ENCODE measurements at places on chromosomes 1 and 21.

DNA sequence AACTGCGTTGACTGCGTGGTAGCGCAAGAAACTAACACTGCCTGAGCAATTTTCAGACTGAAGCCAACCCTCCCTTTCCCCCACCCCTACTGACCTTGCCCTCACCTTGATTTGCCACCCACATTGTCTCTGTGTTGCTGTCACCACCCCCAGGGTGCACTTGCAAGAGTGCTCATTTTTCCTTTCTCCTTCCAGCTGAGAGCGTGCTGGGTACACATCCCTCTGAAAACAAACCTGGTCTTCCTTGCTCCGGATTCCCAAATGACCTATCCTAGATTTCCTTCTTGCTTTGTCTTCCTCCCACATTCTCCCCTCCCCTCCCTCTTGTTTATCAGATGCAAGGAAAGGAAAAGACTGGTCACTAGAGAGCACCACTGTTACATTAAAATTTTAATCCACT, 24.2 kb downstream of the MPZ start:
- H3K4me1 ChIP-seq: peaks cover 19% of the 10 kb centered on the region
- H3K36me3 ChIP-seq: peaks cover 8% of the 10 kb centered on the region
- H3K4me3 ChIP-seq: no peak overlapping the region
- DNase-seq: no peak

DNA sequence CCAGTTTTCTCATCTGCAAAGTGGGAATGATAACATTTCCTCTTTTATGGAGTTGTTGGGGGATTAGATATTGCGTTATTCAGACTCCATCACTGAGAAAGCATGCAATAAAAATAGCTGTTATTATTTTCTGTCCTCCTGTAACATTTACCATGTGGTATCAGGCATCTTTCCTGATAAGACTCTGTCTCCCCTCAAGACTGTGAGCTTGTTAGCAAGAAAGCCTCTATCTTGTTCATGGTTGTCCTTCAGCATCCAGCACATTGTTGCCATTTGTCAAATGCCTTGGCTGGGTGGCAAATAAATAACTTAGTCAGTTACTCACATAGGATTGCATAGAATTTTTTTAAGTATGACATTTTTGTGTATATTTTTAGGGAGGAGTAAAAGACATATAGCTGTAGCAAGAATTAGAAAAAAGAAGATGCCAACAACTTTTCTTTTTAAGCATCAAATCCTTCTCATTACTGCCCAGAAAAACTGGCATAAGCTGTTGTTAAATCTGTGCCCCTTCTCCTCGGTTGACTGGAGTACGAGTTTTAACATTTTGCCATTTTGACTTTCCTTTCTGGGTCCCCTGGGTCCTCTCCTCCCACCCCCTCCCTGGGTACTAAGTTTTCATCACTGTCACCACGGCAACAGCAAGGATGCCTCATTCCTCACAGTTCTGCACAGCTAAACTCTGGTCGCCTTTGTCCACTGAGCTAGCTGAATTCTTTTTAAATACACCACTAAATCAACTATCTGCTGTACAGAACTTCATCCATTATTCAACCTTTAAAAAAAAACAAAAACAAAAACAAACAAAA, 1.0 kb upstream of the JAM2 start:
- H3K27ac ChIP-seq: no peak overlapping the region
- peaks cover 36% of the 10 kb centered on the region for H3K27me3 ChIP-seq
- H3K36me3 ChIP-seq: no peaks in the 10 kb centered on the region

DNA sequence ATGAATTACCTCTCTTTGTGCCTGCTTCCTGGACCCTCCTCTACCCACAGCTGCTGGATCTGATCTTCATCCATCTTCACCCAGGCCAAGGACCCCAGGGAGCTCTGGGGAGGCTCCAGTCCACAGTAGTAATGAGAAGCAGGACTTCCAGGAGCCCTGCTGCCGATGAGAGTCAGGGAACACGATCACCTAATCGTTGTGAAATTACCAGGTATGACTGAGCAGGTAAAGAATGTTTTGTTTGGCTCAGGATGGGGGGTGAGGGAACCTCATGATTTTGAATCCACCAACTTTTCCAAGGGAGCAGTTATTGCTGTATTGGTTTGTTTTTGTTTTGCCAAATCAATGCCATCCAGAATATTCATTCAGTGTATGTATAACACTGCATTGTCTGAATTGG, 454.0 kb downstream of the PLPP3 start:
- peaks cover 4% of the 10 kb centered on the region for H3K27me3 ChIP-seq
- no peak for DNase-seq
- no peak overlapping the region for H3K27ac ChIP-seq
- H3K4me3 ChIP-seq: no peak overlapping the region
- peaks cover 9% of the 10 kb centered on the region for H3K36me3 ChIP-seq
- peaks cover 9% of the 10 kb centered on the region for H3K4me1 ChIP-seq

- H3K36me3 ChIP-seq: peaks cover 4% of the 10 kb centered on the region
- DNase-seq: no peak
- no peak overlapping the region for H3K27ac ChIP-seq
- no peaks in the 10 kb centered on the region for H3K27me3 ChIP-seq
Measured at GRCh38 chr1:76933847-76934815, 66.9 kb downstream of the ST6GALNAC5 start.

DNA sequence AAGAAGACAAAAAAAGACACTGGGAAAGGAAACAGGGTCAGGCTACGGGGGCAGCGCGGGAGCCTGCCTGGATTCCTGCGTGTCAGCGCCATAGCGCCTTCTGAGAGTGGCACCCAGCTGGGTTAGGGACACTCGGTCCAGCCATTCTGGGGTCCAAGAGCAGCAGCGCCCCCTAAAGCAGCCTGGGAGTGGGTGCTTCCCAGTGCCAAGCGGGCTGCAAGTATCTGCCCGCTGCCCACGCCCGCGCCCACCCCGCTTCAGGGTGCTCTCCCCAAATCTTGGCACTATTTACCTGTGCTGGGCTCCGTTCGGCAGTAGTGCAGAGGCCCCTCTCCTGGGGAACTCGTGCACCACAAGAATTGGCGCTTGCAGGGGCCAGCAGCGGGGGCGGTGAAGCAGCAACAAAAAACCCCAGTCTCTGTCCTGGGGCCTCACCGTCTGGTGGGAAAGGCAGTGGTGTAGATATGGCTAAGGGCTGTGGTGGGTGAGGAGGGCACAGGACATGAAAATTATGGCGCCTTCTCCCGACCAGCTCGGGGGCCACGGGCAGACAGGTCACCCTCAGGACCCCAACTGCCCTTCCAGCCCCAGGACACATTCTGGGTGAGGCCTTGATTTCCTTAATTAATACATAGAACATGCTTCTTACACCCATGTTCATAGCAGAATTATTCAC, 24.1 kb upstream of the LBR start:
- peaks cover 31% of the 10 kb centered on the region for H3K4me1 ChIP-seq
- DNase-seq: no peak
- H3K27ac ChIP-seq: no peak overlapping the region

DNA sequence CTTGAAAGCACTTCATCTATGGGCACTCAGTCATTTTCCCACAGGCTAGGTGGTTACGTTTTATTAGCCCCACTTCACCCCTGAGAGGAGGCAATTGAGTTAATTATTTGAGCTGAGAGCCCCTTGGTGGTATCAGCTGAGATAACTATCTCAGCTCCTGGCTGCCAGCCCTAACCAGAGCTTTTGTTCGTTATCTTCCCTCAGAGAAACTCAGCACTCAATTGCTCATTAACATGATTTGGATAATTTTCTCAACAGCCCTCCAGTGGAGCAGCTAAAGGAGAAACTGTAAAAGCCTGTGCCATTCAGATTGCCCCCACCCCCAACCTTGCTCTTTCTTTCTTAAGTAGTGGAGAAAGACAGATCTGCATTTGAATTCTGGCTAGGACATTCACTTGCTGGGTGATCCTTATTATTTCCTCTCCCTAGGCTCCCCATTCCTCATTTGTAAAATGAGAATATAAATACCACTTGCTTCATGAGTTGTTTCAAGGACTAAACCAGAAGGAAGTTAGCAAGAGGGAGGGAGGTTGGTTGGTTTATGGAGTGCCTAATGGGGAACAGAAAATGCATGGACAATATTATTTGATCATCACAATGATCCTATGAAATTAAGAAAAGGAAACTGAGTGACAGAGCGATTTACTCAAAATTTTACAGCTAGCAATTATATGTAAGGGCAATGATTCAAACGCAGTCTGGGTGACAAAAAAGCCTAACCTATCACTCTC, 218.7 kb upstream of the FGGY start:
- DNase-seq: no peak
- no peak overlapping the region for H3K27ac ChIP-seq
- peaks cover 22% of the 10 kb centered on the region for H3K27me3 ChIP-seq
- H3K4me1 ChIP-seq: peaks cover 22% of the 10 kb centered on the region
- H3K36me3 ChIP-seq: no peaks in the 10 kb centered on the region

DNA sequence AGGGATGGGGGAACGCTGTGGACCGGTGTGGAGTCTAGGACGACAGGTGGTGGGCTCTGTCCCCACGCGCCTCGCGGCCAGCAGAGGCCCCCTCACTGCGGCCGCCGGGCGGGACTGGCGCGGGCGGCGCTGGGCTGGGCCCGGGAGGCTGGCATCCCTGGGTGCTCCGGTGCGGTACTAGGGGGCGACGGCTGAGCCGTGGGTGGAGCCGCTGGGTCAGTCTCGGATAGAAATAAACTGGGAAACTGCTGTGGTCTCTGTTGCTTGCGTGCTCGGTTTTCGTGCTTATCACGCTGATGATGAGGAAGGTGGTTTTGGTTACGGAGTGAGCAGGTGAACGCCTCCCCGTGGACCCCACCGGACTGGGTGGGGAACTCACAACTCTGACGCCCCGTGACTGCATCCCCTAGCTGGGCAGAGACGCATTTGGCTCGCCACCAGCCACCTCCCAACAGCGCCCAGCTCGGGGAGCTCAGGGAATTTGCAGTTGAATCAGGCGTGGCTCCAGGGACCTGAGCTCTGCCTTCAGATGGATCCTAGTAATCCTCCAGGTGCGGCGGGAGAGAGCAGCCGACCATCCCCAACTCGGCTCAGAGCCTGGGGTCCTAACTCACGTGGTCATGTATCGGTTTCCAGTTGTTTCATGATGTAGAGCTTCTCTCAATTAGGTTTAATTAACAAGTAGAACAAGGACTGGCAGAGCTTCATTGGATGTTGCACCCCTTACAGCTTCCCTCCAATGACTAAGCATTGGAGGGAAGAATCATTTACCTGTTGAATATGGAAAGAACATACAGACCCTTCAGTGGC, 32.1 kb downstream of the HSD17B7 start:
- H3K4me3 ChIP-seq: peak overlapping the region; percentile 83
- peak; percentile 49 for DNase-seq
- H3K4me1 ChIP-seq: peaks cover 12% of the 10 kb centered on the region

DNA sequence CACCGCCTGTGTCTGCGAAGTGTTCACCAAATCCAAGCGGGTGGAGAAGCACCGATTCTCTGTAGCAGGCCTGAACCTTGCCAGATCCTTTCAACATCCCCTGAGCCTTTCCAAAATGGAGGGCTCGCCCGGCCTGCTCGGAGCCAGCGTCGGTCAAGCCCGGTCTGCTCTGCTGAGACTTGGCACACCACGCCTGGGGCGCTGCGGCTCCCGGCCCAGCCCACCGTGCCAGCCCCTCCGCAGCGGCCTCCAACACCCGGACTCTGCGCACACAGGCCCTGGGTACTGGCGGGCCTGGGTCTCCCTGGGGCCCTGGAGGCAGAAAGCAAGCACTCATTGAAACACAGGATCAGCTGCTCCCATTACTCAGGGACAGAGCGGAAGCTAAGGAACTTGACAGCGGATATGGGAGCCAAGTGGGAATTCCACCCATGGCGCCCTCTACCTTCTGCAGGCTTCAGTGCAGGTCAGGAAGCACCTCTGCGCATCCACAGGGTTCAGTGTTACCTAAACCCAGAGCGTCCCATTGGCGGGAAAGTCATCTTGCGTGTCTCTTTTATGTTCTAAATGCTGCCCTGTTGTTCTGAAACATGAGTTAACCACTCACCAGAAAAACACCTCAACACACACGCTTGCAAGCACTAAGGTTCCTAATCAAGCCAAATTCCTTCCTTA, 159.9 kb downstream of the ZBTB18 start:
- no peaks in the 10 kb centered on the region for H3K4me1 ChIP-seq
- H3K4me3 ChIP-seq: no peak overlapping the region
- H3K27me3 ChIP-seq: peaks cover 6% of the 10 kb centered on the region
- no peak overlapping the region for H3K27ac ChIP-seq
- no peaks in the 10 kb centered on the region for H3K36me3 ChIP-seq
- DNase-seq: peak; percentile 45

DNA sequence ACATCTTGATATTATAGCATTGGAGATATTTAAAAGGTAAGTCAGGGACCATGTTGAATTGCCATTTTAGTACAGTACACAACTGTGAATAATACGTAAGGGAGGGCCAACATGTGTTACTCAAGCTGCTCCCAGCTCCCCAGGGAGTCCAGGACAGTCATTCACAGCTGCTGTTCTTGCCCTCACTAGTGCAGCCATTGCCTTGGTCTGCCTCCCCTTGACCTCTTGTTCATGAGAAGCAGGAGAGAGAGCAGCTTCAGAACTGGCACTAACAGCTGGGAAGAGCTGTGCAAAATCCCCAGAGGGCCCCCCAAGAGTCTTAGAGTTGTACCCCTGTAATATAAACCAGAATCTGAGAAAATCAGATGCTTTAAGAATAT, 16.4 kb downstream of the TCEANC2 start:
- no peak overlapping the region for H3K27ac ChIP-seq
- no peak for DNase-seq
- no peak overlapping the region for H3K4me3 ChIP-seq
- peaks cover 16% of the 10 kb centered on the region for H3K36me3 ChIP-seq

- H3K27me3 ChIP-seq: no peaks in the 10 kb centered on the region
- H3K4me1 ChIP-seq: no peaks in the 10 kb centered on the region
- no peak overlapping the region for H3K4me3 ChIP-seq
- no peak for DNase-seq
- H3K36me3 ChIP-seq: no peaks in the 10 kb centered on the region
Measured at GRCh38 chr1:77447669-77448068, 165.8 kb downstream of the AK5 start.

- peak overlapping the region; percentile 90 for H3K4me3 ChIP-seq
- no peak overlapping the region for H3K27ac ChIP-seq
- H3K27me3 ChIP-seq: peaks cover 4% of the 10 kb centered on the region
- no peak for DNase-seq
- H3K36me3 ChIP-seq: peaks cover 50% of the 10 kb centered on the region
Measured at GRCh38 chr1:35269201-35269988, 886 bp downstream of the ZMYM4 start.

- no peak for DNase-seq
- no peaks in the 10 kb centered on the region for H3K4me1 ChIP-seq
- no peak overlapping the region for H3K27ac ChIP-seq
Measured at GRCh38 chr1:157249326-157249725, 111.1 kb upstream of the ETV3 start.

Measured in nephron progenitor cell (in vitro differentiated cells).